ENCODE measurements at places on chromosomes 13 and 19. TPM values are rescaled to one million over a fixed set of nuclear protein-coding genes. Genes with fewer than 3 reads are reported as not detected.

The MYO16 gene
- total RNA-seq = 0.16 TPM

The GAS6 gene
- total RNA-seq = 14.8 TPM

The CLIP3 gene
- 78.3 TPM for total RNA-seq

The GFY gene
- not detected for total RNA-seq

The LRRC25 gene
- total RNA-seq = not detected

- no peak overlapping the region for H3K4me3 ChIP-seq
- DNase-seq = no peak
- H3K4me1 ChIP-seq = no peaks in the 10 kb centered on the region
- H3K27ac ChIP-seq = no peak overlapping the region
- no peaks in the 10 kb centered on the region for H3K27me3 ChIP-seq
Observed at GRCh38 chr13:70171151-70171550, 62.9 kb upstream of the KLHL1 start.

GRCh38 chr19:39257227-39257626 is 8.6 kb upstream of the IFNL4 start:
- H3K27me3 ChIP-seq = peaks cover 48% of the 10 kb centered on the region
- no peaks in the 10 kb centered on the region for H3K4me1 ChIP-seq
- H3K36me3 ChIP-seq = no peaks in the 10 kb centered on the region
- no peak for DNase-seq

DNA sequence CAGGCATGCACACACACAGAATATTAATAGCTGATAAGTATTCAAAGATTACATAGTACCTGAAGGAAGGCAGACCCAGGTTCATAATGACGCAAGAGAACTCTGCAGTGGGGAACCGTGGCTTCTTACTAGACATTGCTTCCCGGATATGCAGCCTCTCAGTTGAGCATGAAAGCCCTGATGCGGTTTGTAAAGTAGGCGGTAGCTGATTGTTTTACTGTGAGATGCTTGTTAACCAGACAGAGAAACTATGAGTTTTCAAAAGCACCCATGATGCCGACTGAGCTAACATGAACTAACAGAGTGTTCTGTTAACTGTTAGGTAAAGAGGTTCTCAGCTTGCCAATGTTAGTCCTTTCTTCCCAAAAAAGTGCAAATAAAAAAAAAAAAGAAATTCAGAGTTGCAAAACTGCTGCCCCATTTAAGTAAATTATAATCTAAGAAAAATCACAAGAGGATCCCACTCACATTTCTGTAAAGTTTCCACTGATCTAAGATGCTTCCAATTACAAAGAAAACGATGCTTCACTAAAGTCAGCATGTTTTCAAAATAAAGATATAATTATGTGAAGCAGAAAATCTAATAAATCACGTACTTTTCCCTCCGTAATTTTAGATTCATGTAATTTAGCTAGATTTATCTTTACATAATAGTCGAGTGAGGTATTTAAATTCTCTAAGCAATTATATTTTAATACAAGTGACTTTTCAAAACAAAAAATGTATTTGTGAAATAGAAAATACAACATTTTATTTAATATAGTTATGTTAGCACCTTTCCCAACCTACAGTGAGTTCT is 2.2 kb downstream of the FLT1 start:
- peaks cover 25% of the 10 kb centered on the region for H3K4me1 ChIP-seq
- no peaks in the 10 kb centered on the region for H3K36me3 ChIP-seq
- H3K4me3 ChIP-seq = peak overlapping the region; percentile 73
- no peak overlapping the region for H3K27ac ChIP-seq
- DNase-seq = no peak
- H3K27me3 ChIP-seq = peaks cover 28% of the 10 kb centered on the region

- H3K27ac ChIP-seq = no peak overlapping the region
- no peak for DNase-seq
- H3K4me1 ChIP-seq = peaks cover 20% of the 10 kb centered on the region
- H3K4me3 ChIP-seq = no peak overlapping the region
- H3K27me3 ChIP-seq = no peaks in the 10 kb centered on the region
- no peaks in the 10 kb centered on the region for H3K36me3 ChIP-seq
Observed at GRCh38 chr13:93480553-93481106, 254.0 kb downstream of the GPC6 start.

GRCh38 chr19:34306213-34306661 is 51.9 kb downstream of the GARRE1 start:
- no peak overlapping the region for H3K27ac ChIP-seq
- no peak overlapping the region for H3K4me3 ChIP-seq
- H3K36me3 ChIP-seq = peaks cover 24% of the 10 kb centered on the region
- peaks cover 14% of the 10 kb centered on the region for H3K4me1 ChIP-seq
- no peaks in the 10 kb centered on the region for H3K27me3 ChIP-seq

- H3K36me3 ChIP-seq = no peaks in the 10 kb centered on the region
- no peak overlapping the region for H3K27ac ChIP-seq
- H3K27me3 ChIP-seq = peaks cover 3% of the 10 kb centered on the region
- H3K4me3 ChIP-seq = no peak overlapping the region
Observed at GRCh38 chr13:109834973-109835720, 48.8 kb upstream of the IRS2 start.

GRCh38 chr13:113049521-113049941 is 56.1 kb upstream of the F7 start:
- H3K4me3 ChIP-seq = no peak overlapping the region
- no peaks in the 10 kb centered on the region for H3K4me1 ChIP-seq
- no peak for DNase-seq
- no peaks in the 10 kb centered on the region for H3K36me3 ChIP-seq
- no peak overlapping the region for H3K27ac ChIP-seq
- peaks cover 20% of the 10 kb centered on the region for H3K27me3 ChIP-seq

DNA sequence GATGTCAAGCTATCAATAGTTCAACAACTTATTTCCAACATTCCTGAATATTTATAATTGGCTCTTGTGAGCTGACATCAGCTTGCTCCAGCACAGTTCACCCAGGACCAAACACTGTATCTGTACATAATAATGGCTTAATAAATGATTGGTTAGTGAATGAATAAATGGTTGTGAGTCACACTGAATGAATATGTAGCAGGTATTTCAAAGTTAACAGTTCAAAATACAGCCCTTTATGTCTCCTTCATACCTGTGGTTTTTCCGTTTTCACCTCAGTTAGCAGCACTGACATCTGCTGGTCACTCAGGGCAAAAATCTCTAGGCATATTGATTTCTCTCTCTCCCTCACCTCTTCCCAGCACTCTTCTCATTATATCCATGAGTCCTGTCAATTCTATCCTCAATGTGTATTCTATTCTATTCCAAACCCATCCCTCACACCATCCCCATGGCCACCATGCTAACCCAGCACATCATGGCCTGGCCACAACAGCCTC is 76.3 kb downstream of the PEG3 start:
- no peak overlapping the region for H3K4me3 ChIP-seq
- H3K36me3 ChIP-seq = no peaks in the 10 kb centered on the region
- no peak overlapping the region for H3K27ac ChIP-seq
- no peaks in the 10 kb centered on the region for H3K27me3 ChIP-seq
- no peaks in the 10 kb centered on the region for H3K4me1 ChIP-seq

DNA sequence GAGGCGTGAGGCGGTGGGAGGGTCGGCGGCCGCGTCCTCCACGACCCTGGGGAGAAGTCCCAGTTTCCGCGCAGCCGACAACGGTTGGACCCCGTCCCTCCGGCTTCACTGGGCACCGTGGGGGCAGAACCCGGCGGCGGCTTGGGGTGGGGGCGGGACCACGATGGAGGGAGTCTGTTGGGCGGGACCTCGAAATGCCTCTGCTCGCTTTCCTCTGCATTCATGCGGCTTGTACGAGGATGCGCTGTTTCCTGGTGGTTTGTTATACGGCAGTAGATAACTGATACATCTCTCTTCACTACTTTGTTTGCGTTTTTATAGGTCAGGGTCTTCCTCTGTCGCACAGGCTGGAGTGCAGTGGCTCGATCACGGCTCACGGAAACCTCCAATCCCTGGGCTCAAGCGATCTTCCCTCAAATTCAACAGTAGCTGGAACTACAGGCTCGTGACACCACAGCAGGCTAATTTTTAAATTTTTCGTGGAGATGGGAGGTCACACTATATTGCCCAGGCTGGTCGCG is 24.6 kb upstream of the ZNF846 start:
- H3K27ac ChIP-seq = peak overlapping the region; percentile 77
- no peaks in the 10 kb centered on the region for H3K27me3 ChIP-seq
- DNase-seq = no peak
- peaks cover 11% of the 10 kb centered on the region for H3K4me1 ChIP-seq
- H3K4me3 ChIP-seq = peak overlapping the region; percentile 92

DNA sequence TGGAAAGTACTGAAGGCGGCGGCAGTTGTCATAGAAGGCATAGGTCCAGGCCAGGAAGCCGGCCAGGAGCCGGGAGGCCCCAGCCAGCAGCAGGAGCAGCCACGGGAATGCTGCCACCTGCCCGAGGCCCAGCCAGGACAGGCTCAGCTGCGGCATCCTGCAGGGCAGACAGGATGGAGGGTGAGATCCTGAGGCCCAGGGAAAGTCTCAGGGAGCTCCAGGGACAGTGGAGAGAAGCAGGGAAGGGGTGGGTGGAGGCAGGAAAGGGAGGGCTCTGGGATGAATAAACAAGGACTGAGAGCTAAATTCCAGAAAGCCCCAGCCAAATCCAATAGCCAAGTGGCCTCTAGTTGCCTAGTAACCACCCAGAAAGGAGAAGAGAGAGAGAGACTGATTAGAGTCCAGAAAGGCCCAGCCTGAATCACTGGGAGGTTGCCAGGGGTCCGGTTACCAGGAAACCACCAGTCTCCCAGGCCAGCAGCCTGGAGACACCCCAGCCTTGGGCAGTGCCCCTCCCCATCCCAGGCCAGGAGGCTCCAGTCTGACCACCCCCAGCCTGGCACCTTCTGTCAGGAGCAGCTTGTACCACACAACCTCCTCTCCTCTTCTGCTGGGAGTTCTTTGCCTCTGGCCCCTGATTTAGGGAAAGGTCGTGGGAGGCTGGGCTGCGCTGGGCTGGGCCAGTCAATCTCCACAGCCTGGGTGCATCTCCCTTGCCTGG is 7.5 kb upstream of the OR10H5 start:
- H3K36me3 ChIP-seq = no peaks in the 10 kb centered on the region
- H3K27ac ChIP-seq = no peak overlapping the region
- no peak overlapping the region for H3K4me3 ChIP-seq
- no peaks in the 10 kb centered on the region for H3K27me3 ChIP-seq

- no peaks in the 10 kb centered on the region for H3K36me3 ChIP-seq
- H3K4me3 ChIP-seq = no peak overlapping the region
- no peak for DNase-seq
- H3K27ac ChIP-seq = no peak overlapping the region
Observed at GRCh38 chr13:81408647-81409046, 1067.7 kb upstream of the SPRY2 start.

All from osteocyte (in vitro differentiated cells).